Stimulated activated CD4-positive, alpha-beta T cell treated with anti-CD3 and anti-CD28 coated beads, Interleukin-4, amount 100 ng/mL, for 48 hours (primary cell): ENCODE measurements at places on chromosomes 16 and 17.

DNA sequence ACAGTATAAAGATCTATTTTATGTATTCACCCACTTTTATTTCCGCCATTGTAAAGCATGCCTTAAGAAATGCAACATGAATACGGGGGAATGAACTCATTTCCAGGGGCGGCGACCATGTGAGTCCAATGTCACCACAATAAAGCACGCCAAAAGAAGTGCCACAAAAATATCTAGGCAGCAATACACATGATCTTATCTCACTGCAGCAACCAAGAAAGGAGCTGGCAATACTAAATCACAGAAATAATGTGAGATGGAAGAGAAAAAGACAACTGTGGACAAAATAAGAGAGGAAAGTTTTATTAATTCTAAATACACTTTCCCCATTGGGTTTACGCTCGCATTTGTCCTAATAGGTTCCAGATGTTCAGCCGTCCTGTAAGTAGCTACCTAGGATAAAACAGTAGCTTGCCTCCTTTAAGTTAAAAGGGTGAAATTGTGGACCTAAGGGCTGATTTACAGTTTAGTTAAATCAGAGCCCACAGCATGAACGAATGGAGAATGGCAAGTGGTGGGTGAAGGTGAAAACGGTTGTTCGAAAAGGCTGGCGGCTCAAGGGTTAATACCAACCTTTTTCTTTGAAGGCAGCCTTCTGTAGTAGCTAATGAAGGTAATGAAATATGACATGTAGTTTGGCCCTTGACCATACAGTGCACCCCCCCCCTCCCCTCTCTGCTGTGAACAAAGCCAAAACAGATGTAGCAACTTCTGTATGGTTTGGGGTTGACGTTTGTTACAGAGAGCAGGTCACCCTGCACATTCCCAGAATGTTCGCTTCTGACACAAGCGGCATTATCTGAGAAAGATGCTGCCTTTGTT, 504.2 kb upstream of the PSMD7 start:
- no peak for DNase-seq

GRCh38 chr17:61481421-61481820, 29.2 kb downstream of the TBX4 start:
- no peak for DNase-seq

- DNase-seq, result no peak
These were observed 127.7 kb downstream of the NTN1 start for GRCh38 chr17:9148905-9149525.

DNA sequence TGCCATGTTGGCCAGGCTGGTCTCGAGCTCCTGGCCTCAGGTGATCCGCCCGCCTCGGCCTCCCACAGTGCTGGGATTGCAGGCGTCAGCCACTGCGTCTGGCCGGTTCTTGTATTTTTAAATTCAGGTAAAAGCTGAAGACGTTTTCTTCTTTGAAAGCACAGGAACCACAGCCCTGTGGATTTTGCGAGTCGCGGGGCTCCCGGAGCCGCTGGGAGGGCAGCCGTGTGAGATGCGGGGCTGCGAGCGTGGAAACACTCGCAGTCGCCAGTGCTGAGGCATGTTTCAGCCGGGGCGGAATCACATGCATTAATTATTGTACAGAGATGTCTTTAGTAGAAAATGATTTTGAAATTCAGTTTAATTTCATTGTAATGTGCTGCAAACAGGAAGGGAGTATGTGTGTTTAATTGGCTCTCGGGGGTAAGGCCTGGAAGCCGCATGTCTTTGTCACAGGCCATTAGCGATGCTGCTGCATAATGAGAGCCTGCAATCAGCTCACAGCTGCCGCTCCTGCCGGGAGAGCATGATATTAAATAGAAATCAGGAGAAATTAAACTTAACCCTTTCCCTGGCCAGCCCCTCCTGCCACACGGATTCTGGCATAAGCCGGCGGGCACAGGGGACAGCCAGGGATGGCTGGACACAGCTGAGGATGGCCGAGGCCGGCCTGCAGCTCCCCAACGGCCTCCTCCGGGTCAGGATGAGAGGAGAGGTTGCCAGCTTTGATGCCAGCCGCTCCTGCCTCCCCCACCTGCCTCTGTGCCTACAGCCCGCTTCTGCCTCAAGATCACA, 35.4 kb upstream of the CDH15 start:
- DNase-seq, result no peak

GRCh38 chr16:89548344-89549006, 12.0 kb upstream of the RPL13 start:
- no peak for DNase-seq

GRCh38 chr17:28369684-28370034, 448 bp downstream of the VTN start:
- no peak for DNase-seq

- DNase-seq, result no peak
These were observed 26.9 kb upstream of the ACSF3 start for GRCh38 chr16:89066721-89067120.

- DNase-seq, result peak; percentile 71
These were observed 55.2 kb downstream of the ARSG start for GRCh38 chr17:68346448-68346847.

DNA sequence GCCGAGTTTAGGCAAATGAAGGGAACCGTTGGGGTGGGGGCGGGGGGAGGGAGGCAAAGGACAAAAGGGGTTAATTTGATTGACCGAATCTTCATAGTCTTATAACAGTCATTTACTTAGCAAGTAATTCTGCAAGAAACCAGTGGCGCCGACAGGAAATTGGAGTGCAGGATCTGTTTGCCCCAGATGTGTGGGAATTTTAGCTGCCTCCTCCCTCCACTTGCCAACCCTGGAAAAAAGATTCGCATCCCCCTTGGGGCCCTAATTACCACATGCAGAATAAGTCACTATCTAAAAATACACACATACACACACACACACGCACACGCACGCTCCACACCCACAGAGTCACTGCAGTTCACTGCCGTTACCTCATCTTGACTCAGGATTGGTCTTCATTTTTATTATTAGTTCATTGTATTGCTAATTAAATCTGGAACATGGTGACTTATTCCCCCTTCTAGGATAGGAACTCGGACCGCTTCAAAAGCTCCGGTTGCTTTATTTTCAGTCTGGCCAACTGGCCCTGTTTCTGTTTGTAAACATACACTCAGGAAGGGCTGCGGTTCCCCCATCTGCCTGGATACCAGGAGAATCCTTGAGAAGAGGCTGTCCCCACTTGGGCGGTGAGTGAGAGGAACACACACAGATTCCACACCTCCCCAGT, 241.6 kb upstream of the SALL1 start:
- DNase-seq, result no peak

- DNase-seq, result no peak
These were observed 10.0 kb downstream of the MAP2K3 start for GRCh38 chr17:21294321-21295035.

DNA sequence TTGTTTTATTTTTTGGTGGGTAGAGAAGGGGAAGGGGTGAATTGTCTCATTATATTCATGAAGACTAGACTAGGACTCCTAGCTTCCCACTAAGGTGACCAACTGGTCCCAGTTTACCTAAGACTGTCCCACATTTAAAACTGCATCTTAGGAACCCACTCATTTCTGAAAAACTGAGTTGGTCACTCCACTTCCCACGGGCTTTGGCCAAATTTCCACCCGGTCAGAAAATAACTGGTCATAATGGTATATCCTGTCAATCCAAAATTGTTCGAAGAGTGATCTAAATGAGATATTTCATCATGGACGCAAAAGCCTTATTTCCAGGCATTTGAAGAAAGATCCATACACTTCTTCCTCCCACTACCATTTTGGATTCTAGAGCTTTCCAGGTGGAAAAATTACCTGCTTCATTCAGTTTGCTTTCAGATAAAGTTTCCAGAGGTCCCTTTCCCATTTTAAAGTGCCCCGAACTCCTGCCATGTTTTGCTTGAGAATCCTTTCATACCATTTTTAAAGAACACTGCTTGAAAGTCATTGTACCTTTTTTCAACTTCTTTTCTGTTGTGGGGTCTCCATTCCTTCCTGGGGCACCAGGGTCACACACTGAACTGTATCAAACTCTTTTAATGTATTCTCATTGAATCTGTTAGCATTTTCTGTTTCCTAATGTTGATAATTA, 21.8 kb upstream of the ZFHX3 start:
- no peak for DNase-seq
